CD4-positive, alpha-beta memory T cell (primary cell): ENCODE measurements at places on chromosomes 3 and 15. TPM values are rescaled to one million over a fixed set of nuclear protein-coding genes. Genes with fewer than 3 reads are reported as not detected.

Gene CPOX
- total RNA-seq: 41.3 TPM

DNA sequence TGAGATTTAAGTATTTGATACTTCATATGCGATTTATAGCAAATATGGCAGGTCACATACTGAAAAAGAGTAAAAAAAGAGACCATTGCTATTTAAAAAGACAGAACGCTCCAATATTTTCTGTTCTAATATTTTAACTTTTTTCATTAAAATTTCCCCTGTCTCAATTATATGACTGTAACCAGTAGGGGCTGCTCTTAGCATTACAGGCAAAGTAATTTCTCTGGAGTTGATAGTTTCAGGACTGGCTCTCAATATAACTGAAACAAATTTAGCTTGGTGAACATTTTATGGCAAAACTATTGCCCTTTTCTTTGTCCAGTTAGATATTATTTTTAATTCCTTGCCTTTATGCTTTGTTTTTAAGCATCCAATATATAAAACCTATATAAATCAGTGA is 286.3 kb upstream of the ROBO2 start:
- no peak for DNase-seq
- H3K27me3 ChIP-seq: no peaks in the 10 kb centered on the region
- H3K4me1 ChIP-seq: no peaks in the 10 kb centered on the region
- no peaks in the 10 kb centered on the region for H3K36me3 ChIP-seq
- no peak overlapping the region for H3K4me3 ChIP-seq

Gene TRPM1
- total RNA-seq: not detected

GRCh38 chr3:16124636-16125035 is 49.8 kb upstream of the GALNT15 start:
- no peaks in the 10 kb centered on the region for H3K36me3 ChIP-seq
- H3K4me3 ChIP-seq: no peak overlapping the region
- H3K27ac ChIP-seq: no peak overlapping the region
- DNase-seq: no peak

Gene CADPS
- total RNA-seq: not detected

DNA sequence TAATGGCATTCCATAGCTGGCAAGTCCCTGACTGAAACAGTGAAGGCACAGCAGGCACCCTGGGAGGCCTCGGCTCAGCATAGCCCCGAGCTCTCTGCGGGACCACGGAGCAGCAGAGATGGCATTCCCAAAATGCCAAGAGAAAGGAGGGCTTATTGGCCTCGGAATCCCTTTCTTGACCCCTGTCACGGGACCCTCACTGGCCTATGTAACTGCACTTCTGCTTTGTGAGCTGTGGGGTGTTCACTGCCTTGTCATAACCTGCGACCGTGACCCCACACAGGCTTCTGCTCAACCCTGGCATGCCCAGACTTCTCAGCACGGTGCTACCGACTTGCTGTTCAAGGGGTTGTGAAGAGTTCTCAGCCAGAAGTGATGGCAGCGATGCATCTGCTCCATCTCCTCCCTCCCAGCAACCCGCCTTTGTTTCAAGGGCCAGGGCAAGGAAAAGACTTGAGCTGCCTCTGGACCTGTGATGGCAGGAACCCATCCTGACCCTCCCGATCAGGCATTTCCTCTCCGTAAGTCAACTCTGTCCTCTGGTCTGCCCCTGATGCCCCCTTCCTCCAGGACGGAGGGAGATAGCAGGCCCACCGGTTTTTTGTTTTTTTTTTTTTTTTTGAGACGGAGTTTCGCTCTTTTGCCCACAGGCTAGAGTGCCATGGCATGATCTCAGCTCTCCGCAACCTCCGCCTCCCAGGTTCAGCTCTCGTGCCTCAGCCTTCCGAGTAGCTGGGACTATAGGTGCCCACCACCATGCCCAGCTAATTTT is 30.5 kb downstream of the EHD4 start:
- H3K36me3 ChIP-seq: peaks cover 5% of the 10 kb centered on the region
- H3K4me3 ChIP-seq: no peak overlapping the region
- H3K4me1 ChIP-seq: peaks cover 34% of the 10 kb centered on the region
- no peak for DNase-seq
- H3K27me3 ChIP-seq: no peaks in the 10 kb centered on the region

DNA sequence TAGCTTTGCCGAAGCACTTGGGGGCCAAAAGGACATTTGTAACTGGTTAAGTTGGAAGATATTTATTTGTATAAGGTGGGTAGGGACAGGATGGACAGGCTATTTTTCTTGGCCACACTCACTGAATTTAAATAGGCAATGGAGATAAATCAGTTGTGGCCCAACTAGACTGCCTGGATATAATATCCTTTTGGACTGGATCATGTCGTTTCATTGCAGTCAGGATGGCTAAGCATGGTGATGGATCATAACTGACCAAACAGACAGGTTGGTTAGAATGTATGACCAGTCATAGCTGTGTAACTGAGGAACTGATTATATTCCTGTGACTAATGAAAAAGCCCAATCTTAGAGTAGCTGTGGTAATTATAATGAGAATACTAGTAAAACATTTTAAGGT is 284.0 kb downstream of the LPP start:
- no peak overlapping the region for H3K27ac ChIP-seq
- no peaks in the 10 kb centered on the region for H3K27me3 ChIP-seq
- H3K4me1 ChIP-seq: peaks cover 33% of the 10 kb centered on the region
- H3K36me3 ChIP-seq: no peaks in the 10 kb centered on the region
- no peak for DNase-seq

DNA sequence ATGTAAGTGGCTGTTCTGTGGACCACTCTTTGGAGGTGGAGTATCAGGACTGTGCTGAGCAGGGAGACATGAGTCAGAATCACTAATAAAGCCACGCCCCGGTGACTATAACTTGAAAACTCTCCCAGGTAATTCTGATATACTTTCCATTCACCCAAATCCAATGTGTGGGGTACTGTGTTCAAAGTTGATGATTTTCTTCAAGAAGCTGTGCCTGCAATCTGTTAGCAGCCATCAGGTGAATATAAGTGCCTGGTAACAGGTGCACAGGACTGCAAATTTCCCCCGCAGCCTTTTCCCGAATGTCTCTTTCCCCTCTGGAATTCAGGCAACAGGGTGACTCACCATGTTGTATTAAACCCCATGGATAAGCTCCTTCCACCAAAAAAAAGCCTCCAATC is 17.0 kb downstream of the MAGI1 start:
- no peak overlapping the region for H3K4me3 ChIP-seq
- no peaks in the 10 kb centered on the region for H3K36me3 ChIP-seq
- DNase-seq: no peak

Gene SATB1
- 211 TPM for total RNA-seq

GRCh38 chr3:45311327-45311726 is 77.0 kb upstream of the LARS2 start:
- H3K4me1 ChIP-seq: no peaks in the 10 kb centered on the region
- DNase-seq: no peak
- H3K27me3 ChIP-seq: no peaks in the 10 kb centered on the region

DNA sequence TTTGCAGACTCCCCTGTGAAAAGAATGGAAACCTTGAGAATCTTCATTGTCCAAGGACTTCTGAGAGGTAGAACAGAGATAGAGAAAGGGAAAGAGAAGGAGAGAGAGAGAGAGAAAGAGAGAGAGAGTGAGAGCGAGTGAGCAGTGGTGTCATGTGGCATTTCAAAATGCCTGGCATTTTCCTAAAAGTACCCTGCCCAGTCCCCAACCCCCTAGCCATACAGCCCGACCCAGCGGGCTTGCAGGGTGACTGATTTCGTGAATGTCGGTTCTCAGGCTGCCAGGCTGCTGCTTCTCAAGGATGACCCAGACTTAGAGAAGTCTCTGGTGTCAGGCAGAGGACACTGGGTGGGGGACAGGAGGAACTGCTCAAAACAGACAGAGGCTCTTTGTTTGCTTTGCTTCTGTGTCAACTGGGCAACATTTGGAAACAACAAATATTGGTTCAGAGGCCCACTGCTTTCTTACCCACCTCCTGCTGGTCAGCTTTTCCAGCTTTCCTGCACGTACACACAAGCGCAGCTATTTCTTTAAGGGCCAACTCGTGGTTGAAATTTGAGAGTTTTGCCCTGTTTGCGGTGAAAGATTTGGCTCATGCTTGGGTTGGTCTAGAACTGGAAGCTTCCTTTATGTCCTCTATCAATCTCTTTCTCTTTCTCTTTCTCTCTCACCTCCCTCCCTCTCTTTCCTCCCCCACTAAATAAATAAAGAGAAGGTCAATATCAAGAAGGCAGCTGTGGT is 3.7 kb upstream of the TF start:
- H3K4me3 ChIP-seq: no peak overlapping the region
- no peak overlapping the region for H3K27ac ChIP-seq
- H3K36me3 ChIP-seq: no peaks in the 10 kb centered on the region
- peaks cover 6% of the 10 kb centered on the region for H3K27me3 ChIP-seq
- DNase-seq: no peak
- H3K4me1 ChIP-seq: no peaks in the 10 kb centered on the region

Gene SLC28A2
- not detected for total RNA-seq

DNA sequence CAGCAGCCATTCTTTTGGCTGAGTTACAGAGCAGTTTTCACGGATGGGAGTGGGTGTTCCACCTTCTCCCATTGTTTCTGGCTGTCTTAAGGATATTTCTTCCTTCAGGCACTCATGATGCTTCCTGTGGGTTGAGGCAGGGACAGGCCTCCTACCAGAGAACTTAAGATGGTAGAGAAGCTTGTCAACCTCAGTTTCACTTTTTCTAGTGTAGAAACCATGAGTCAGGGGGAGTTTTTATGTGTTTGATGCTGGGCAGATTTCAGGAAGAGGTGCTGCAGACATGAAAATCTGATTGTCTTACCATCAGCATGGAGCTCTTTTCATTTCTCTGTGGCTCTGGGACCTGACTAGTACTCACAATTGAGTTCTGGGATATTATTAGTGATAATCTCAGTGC is 48.7 kb upstream of the VEPH1 start:
- no peaks in the 10 kb centered on the region for H3K4me1 ChIP-seq
- H3K27ac ChIP-seq: no peak overlapping the region
- H3K27me3 ChIP-seq: no peaks in the 10 kb centered on the region
- no peak overlapping the region for H3K4me3 ChIP-seq
- H3K36me3 ChIP-seq: no peaks in the 10 kb centered on the region
